ENCODE measurements at places on chromosomes 7 and 10.

DNA sequence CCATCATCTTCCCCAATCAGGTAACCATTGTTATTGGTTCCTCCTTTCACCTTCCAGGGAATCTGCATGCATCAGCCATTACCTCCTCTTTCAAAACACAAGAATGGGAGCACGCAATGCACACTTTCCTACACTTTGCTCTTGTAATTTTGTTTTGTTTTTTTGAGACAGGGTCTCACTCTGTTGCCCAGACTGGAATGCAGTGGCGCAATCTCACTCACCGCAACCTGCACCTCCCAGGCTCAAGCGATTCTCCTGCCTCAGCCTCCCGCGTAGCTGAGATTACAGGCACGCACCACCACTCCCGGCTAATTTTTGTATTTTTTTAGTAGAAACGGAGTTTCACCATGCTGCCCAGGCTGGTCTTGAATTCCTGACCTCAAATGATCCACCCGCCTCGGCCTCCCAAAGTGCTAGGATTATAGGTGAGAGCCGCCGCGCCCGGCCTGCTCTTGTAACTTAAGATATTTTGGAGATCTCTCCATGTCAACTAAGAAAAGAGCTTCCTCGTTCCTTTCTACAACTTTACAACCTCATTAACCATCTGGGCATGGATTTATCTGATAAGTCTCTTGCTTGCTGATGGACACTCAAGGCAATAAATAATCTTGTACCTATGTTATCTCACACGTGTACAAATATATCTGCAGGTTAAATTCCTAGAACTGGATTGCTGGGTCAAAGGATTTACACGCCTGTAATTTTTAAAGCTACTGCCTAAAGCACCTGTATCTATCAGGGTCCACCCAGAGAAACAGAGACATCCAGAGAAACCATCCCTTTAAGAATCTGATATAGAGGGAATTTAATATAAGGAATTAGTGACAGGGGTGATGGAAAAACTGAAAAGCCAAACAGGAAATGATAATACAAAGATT is 4.2 kb downstream of the CYTH3 start:
- DNase-seq, result no peak

- DNase-seq, result no peak
Measured at GRCh38 chr7:55048221-55048859, 29.5 kb downstream of the EGFR start.

DNA sequence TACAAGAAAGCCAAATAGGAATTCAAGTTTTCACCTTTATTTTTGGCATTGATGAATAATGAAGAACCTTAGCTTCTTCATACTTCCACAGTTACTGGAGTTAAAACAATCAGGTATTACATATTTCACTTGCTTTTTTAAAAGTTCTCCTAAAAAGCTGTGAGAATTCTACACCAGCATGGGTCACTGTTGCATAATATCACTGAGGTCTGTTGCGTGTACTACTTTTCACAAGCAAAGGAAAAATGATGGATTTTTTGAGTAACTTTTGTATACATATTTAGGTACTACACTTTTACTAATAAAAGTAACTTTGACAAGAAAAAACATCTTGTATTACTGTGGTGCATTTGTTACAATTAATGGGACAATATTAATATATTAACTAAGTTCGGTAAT is 15.2 kb downstream of the FAM24B start:
- DNase-seq, result no peak

DNA sequence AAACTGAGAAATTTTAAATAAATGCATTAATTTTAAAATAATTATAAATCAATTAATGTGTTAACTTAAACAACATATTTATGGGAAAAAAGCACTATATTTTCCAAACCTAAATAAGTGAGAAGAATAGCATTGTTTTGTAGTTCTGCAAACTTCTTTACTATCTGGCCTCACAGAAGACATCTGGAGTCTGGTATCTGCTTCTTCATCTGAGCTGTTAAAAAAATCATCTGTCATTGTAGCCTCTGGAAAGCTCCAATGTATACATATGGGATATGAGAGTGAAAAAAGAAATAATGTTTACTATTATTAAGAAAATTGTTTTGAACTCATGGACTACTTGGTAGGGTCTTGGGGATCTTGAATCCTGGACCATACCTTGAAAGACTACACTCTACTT is 32.2 kb downstream of the CTTNBP2 start:
- DNase-seq, result no peak

DNA sequence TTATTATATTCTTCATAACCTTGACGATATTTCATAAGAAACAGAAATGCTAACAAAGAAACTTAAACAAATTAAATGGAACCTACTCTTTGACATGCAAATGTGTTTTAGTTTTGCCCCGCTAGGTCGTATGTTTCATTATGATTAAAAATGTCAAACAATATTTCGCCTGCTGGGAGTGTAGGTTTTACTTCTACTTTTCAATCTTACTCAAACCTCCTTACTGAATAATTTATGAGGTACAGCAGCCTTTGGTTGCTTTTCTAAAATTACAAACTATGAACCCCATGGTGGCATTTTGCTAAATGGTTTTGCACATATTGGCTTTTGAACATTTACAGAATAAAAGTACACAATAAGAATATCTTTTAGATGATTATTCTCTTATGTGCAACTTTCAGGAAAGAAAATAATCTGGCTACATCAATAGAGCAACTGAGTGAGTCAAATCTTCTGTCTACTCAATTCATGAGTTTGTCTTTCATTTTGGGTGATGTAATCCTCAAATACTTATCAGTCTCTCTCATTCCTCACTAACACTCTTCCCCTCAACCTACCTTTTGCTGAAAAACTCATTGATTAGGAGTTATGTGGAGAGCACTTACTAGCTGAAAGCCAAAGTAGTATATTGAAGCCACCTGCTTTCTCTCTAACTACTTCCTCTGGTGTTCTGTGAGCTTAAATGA is 1226.4 kb downstream of the XPNPEP1 start:
- no peak for DNase-seq

DNA sequence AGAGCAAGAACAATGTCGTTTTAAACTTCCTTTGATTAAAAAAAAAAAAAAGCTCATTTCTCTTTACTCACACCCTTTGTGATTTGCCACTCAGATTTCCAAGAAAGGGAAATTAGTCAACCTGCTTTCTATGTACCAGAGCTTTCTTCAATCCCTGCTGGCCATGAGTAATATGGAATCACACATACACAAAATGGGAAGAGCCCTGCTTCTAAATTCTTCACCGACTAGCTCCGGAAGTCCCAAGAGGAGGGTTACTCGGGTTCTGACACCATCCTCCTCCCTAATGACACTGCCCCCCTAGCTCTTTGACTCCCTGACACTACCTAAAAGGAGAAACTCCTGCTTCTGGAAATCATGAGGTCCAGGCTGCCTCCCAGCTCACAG is 81.8 kb upstream of the SFMBT2 start:
- no peak for DNase-seq

DNA sequence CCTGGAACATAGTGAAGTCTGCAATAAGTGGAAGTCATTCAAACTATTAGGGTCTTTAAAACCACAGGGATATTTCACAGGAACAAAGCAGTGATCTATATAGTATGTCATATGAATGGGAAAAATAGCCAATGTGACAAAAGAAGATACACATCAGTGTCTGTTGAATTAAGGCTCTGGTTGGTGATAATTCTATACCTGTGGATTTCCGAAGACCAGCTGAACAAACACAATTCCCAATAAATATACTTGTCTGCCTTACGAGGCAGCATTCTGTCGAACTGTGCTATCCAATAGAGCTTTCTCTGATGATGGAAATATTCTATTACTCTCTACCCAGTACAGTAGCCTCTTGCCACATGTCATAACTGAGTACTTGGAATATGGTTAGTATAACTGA is 55.9 kb upstream of the CAV2 start:
- no peak for DNase-seq

DNA sequence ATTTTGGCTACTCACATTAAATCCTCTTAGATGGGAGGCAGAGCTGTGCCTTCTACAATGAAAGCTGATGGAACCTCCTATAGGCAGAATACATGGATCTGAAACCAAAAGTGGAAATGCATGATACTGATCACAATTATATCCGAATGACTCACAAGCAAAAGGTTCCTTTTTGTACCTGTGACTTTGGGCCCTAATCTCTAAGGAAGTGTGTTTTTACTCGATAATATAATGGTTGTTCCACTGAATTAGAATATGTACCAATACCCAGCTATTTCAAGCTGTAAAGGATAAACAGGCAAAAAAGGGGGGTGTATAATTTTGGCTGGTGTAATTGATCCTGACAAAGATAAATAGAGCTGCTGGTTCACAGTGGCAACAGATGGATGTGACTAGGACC is 17.6 kb upstream of the LAMB1 start:
- DNase-seq, result no peak

DNA sequence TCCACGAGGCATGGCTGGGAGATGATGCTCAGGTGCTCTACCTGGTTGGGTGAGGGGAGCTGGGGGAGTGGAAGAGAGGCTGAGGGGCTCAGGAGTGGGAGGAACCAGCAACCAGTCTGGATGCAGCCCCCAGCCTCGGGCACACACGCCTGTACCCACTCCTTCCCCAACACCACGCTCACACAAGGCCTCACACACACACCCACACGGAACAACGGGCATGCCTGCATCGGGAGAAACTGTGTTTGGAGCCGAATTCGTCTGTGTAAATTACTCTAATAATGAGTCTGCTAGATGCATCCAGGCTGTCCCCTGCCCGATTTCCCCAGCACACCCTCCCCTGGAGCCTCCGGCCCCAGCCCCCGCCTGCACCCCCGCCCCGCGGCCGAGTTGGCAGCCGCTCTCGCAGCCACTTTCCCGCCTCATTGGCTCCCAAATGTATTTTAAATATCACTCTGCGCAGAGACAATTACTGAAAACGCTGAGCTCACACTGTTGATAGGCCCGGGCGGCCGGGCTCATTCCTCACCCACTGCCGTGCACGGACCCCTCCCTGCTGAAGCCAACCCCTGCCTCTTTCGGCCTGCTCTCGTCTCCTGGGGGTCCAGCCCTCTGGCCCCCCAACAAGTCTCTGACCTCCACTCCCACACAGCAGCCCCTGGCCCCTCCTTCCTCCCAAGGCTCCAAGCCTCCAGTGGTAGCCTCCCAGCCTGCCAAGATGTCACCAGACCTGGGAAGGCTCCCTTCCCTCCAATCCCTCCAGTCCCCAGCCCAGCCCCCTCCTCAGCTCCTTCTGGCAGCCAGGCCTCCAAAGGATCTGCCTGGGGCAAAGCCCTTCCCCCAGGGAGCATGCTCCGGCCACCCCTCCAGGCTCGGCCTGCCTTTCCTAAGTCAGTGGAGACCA is 11.1 kb downstream of the H2BK1 start:
- DNase-seq, result no peak

DNA sequence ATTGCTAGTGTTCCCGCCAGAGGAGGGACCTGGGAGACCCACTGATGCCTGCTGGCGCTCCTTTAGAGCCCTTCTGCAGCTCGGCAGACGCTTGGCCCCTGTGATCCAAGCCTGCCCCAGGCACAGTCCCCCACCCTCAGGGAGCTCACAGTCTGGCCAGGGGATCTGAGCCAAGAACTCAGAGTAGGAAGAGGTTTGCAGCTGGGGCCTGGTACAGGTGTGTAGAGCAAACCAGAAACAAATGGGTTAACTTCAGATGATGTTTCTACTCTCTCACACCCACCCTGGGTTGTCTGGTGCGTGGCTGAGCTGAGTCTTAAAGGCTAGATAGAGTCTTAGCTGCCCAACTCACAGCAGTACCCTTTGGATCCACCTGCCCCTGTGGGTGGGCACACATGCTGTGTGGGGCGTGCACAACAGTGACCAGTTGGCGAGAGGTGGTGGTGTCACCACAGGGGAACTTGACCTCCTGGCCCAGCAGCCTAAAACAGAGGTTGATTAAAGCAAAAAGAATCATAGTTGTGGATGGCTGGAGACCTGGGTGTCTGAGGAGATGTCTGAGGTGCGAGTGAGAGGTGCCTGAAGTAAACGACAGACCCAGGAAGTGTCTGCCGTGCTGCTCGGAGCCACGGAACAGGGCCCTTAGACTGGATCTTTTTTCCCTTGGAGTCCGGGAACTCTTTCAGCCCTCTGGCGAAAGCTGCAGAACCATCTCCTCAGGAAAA is 31.2 kb upstream of the SRGN start:
- DNase-seq, result no peak

- DNase-seq, result no peak
Measured at GRCh38 chr7:157009170-157009777, 1.2 kb downstream of the MNX1 start.

DNA sequence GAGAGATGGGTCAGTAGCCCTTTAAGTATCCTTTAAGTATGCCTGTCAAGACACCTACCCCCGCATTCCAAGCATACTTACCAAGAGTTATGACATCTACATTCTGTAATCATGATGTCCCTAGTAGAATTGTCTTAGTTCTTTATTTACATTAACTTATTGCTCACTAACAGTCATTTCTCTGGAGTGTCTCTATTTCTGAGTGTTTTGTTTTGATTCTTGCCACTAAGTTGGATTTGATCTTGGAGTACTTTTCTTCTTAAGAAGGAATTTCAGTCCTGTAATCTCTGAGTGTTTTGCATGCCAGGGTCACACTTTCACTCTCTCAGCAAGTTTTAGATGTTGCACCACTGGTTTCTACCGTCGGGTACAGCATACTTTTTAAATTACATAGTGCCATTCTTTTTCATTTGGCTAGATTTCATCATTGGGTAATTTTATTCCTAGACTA is 1053.9 kb downstream of the KCNMA1 start:
- DNase-seq, result no peak

DNA sequence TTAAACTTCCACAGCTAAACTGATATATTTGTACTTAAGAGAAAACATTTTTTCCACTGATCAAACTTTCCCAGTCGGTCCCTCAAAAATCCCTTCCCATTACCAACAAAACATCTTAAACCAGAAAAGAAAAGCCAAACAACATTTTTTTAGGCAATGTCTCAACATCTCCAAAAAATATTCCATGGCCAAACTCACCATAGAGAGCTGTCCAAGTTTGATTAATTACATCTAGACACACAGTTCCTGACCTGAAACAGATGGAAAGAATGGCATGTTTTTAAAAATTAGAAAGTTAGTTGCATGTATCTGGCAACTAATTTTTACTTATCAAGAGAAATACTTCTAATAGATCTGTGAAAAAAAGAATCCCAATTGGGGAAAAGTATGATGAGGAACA is 95.4 kb downstream of the UBE2H start:
- DNase-seq, result no peak

DNA sequence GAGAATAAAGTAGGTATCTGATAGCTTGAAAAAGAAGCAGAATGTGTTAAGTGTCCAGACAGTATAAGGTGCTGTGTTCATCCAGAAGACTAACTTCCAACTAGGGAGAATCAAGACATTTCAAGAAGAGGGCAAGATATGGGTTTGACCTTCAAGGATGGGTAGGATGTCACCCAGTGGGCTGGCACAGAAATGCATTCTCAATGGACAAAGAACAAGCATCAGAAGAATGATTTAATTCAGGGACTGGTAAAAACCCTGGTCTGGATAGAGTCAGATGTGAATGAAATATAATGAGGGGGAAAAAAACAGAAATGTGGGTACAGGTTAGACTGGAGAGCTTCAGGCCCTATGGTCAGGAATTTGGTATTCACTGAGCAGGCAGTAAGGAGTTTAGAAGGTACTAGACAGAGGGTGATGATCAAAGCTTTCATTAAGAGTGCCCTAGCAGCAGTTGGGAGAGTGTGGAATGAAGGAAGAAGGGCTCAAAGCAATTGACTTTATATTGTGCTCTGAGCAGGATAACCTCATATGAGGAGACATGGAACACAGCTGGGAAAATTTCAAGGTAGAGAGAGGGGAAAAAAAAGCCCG is 180.7 kb upstream of the ANK3 start:
- no peak for DNase-seq
